Stimulated activated CD4-positive, alpha-beta T cell treated with anti-CD3 and anti-CD28 coated beads, Interleukin-2, amount 100 ng/mL, for 24 hours (primary cell): ENCODE measurements at places on chromosomes 4 and X.

DNA sequence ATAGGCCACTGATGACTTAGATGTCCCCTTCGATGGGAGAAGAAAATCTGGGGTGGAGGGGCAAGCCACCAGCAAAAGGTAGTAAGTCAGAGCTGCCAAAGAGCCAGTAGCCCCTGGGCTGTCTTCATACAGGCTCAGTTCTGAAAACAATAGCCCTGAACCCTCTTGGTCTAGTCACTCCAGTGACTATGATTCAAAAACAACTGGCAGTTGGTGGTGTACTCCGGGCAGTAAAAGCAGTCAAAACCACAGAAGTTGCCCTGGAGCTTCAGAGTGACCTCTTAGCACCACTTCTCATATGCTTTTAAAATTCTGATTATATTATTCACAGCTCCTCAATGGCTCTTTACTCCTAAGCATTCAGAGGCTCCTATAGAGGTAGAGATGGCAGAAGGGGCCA is 164.3 kb upstream of the MAMLD1 start:
- no peak for DNase-seq

GRCh38 chr4:42235304-42236021 is 83.0 kb upstream of the BEND4 start:
- DNase-seq = no peak

DNA sequence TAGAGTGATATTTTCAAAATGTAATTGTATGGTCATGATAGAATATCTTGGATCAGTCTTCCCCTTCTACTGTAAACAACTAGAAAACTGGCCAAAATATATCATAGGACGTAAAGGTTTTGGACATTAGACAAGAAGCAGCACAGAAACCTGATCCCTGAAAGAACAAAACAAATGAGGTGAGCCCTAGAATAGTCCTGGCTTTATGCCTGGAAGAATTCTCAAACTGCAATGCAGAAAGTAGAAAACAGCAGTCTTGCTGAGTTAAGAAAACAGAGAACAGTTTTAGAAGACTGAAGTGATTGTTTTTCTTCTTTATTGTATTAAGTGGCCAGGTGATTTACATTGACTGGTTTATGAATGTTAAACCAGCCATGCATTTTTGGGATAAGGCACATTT is 19.5 kb downstream of the NSUN7 start:
- no peak for DNase-seq

- DNase-seq = no peak
Observed at GRCh38 chr4:52249581-52249980, 198.5 kb downstream of the SPATA18 start.

DNA sequence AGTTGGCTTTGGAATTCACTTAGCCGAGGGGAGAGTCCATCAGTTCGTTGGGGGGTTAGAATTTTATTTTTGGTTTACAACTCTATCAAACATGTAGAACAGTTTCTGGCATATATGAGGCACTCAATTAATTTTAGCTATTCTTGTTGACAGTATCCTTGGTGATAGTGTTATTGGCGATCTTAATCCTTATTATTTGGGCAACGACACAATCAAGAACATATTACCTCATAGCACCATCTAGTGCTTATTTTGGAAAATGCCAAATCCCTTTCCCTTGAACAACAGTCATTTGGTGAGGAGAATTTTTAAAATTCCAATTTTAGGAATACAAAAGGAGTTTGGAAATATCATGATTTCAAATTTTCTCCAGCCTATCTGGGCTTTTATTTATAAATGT is 17.9 kb upstream of the PGRMC1 start:
- DNase-seq = no peak

GRCh38 chr4:6815029-6815836 is 32.7 kb downstream of the KIAA0232 start:
- no peak for DNase-seq

- no peak for DNase-seq
Observed at GRCh38 chr4:169341490-169341889, 70.7 kb upstream of the SH3RF1 start.

- peak; percentile 24 for DNase-seq
Observed at GRCh38 chrX:44871931-44872820, 812 bp upstream of the KDM6A start.

DNA sequence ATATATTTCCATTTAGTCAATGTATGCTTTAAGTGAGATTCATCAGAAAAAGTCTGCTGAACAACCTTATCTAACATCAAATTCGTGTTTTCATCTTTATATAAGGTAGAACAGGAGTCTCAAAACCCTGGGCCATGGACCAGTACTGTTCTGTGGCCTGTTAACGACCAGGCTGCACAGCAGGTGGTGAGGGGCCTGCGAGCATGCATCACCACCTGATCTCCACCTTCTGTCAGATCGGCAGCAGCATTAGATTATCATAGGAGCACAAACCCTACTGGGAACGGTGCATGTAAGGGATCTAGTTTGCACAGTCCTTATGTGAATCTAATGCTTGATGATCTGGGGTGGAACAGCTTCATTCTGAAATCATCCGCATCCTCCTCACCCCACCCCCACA is 3.2 kb downstream of the CTSO start:
- DNase-seq = no peak

GRCh38 chr4:8266508-8266907 is 3.0 kb upstream of the HTRA3 start:
- DNase-seq = no peak

- no peak for DNase-seq
Observed at GRCh38 chrX:585115-585808, 45.3 kb upstream of the SHOX start.

- DNase-seq = no peak
Observed at GRCh38 chrX:148610328-148610698, 109.9 kb downstream of the AFF2 start.

DNA sequence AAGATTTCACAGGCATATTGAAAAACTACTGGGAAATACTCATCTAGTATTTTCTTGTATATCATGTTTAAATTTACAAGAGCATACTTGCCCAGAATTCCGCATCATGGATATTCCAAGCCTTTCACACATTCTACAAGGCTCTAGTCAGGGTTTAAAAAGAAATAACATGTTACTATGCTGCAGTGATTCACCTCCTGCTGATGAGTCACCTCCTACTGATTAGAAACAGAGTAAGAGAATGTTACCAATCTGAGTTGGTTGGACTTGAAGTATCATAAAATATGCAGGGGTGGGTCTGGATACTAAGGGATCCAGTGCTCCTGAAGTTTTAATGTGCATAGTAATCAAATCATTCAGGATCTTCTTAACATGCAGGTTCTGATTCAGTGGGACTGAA is 192.0 kb upstream of the ANK2 start:
- DNase-seq = no peak
